Kidney (tissue), 22 donors: ENCODE measurements at places on chromosomes 1 and 21.

DNA sequence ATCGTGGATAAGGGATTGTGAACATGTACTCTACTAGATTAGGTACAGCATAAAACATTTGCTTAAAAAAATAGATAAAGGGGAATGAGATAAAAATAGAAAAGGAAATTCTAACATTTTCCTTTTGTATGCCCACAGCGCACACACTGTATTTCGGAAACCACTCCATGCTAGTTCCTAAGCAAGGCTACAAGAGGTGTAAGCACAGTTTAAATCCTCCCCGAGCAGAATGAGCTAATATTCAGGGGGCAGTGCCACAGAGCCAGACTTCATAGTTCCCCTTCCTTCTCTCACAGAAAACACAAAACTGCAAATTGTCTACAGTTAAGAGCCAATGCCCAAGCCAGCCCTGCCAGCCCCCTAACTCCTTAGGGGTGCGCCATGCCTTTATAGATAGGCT, 159.4 kb downstream of the ZNF281 start:
- no peak overlapping the region for H3K27ac ChIP-seq
- H3K4me1 ChIP-seq: no peaks in the 10 kb centered on the region
- peaks cover 14% of the 10 kb centered on the region for H3K27me3 ChIP-seq
- no peak for DNase-seq
- no peak overlapping the region for H3K4me3 ChIP-seq

DNA sequence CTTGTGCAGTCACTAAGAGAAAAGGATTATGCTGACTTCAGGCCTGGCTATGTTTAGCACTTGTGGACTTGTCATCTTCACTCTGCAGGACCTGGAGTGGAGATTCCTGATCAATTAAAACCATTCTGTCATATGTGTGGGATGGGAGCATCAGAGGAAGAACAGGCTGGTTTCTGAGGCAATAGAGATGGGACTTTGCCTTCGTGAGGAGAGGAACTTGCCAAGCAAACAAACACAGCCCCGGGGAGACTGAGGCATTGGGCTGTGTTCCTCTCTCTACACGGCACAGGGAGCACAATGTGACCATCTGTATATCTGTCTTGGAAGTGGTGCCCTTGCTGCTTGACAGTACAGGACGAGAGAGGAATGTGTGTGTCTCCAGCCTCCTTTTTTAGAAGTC, 23.1 kb downstream of the VASH2 start:
- no peaks in the 10 kb centered on the region for H3K4me1 ChIP-seq
- no peak overlapping the region for H3K27ac ChIP-seq
- no peak overlapping the region for H3K4me3 ChIP-seq
- DNase-seq: no peak
- H3K27me3 ChIP-seq: no peaks in the 10 kb centered on the region
- H3K36me3 ChIP-seq: peaks cover 4% of the 10 kb centered on the region

- no peak for DNase-seq
- H3K4me1 ChIP-seq: peaks cover 2% of the 10 kb centered on the region
- no peaks in the 10 kb centered on the region for H3K36me3 ChIP-seq
- no peak overlapping the region for H3K27ac ChIP-seq
- no peak overlapping the region for H3K4me3 ChIP-seq
- no peaks in the 10 kb centered on the region for H3K27me3 ChIP-seq
Observed at GRCh38 chr1:67676287-67676686, 8.7 kb upstream of the GADD45A start.

DNA sequence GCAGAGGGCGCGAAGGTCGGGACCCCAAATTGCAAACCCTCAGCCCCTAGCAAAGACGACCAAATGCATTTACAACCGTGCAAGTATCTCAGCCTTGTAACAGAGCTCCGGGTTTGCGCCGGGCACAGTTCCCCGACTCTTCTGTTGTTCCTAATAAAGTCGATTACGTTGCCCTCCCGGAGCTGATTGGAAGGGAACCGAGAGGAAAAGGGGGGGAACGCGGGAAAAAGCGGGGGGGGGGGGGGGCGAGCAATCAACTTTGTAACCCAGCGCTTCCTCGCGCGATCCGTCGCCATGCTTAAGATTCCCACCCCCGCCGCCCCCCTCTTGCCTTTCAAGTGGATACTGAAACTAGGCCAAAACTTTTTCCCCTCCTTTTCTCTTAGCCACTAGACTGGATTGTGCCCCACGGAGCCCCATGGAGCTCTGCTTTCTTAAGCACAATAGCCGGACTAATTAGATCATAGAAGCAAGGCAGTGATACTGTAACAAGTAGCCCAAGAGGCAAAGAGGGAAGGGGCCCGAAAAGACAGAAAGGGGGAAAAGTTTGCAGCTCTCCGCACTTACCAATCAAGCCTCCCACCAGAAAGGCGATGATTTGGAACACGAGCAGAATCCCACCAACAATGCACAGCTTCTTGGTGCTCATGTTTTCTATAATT, 565 bp downstream of the WLS start:
- no peaks in the 10 kb centered on the region for H3K27me3 ChIP-seq
- no peaks in the 10 kb centered on the region for H3K36me3 ChIP-seq
- peak; percentile 73 for DNase-seq
- no peaks in the 10 kb centered on the region for H3K4me1 ChIP-seq
- peak overlapping the region; percentile 82 for H3K27ac ChIP-seq

GRCh38 chr1:239539812-239540211, 153.4 kb downstream of the CHRM3 start:
- H3K4me1 ChIP-seq: peaks cover 4% of the 10 kb centered on the region
- H3K36me3 ChIP-seq: no peaks in the 10 kb centered on the region
- DNase-seq: no peak
- no peaks in the 10 kb centered on the region for H3K27me3 ChIP-seq

DNA sequence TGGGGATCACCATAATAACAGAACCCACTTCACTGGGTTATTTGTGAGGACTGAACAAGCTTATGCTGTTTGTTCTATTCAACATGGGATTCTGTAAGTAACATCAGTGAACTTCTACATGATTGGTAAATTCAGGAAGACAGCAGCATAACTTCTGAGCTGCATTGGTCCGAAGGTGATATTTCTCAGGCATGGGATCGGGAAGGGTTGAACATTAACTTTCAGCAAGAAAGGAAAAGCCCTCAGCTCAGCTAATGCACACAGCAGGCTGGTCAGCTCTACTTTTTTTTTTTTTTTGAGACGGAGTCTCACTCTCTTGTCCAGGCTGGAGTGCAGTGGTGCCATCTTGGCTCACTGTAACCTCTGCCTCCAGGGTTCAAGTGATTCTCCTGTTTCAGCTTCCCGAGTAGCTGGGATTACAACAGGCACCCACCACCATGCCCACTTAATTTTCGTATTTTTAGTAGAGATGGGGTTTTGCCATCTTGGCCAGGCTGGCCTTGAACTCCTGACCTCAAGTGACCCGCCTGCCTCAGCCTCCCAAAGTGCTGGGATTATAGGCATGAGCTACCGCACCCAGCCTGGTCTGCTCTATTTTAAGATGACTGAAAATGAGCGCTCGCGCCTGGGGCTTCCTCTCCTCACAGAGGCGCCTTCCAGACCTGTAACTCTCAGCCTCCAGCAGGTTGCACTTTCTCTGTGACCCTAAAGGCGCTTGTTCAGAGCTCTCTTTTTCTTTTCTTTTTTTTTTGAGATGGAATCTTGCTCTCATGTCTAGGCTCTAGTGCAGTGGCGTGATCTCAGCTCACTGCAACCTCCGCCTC, 42.2 kb downstream of the ECE1 start:
- H3K4me1 ChIP-seq: no peaks in the 10 kb centered on the region
- H3K36me3 ChIP-seq: no peaks in the 10 kb centered on the region
- no peak overlapping the region for H3K4me3 ChIP-seq
- H3K27me3 ChIP-seq: no peaks in the 10 kb centered on the region
- H3K27ac ChIP-seq: no peak overlapping the region
